ENCODE measurements at places on chromosomes 11 and 22.

GRCh38 chr22:39220890-39221850 lies 23.6 kb downstream of the PDGFB start:
- no peak for DNase-seq

GRCh38 chr22:50469377-50470305 lies 5.2 kb downstream of the SBF1 start:
- peak; percentile 86 for DNase-seq

GRCh38 chr22:37552524-37553163 lies 7.6 kb upstream of the CDC42EP1 start:
- no peak for DNase-seq

GRCh38 chr11:47391711-47392432 lies 13.5 kb upstream of the SPI1 start:
- no peak for DNase-seq

- no peak for DNase-seq
These were observed 341.5 kb downstream of the CASP12 start for GRCh38 chr11:104556606-104557301.

DNA sequence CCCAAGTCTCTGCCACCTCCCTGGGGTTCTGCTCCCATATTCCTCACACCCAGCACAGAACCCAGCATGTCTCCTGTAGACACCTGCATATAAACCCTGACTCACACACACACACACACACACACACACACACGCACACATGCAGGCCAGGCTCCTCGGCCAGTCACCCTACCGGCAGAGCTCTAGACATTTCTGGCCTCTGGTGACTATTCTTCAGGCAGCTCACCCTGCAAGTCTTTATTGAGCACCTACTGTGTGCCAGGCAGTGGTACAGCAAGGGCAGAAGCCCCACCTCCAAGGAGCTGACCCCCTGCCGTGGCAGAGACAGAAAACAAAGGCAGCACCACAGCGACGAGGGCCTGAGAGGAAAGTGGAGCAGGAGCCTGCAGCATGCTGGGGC lies 50.3 kb downstream of the CDKN1C start:
- DNase-seq: no peak

- DNase-seq: no peak
These were observed 630 bp downstream of the CASP4 start for GRCh38 chr11:104967534-104968354.

DNA sequence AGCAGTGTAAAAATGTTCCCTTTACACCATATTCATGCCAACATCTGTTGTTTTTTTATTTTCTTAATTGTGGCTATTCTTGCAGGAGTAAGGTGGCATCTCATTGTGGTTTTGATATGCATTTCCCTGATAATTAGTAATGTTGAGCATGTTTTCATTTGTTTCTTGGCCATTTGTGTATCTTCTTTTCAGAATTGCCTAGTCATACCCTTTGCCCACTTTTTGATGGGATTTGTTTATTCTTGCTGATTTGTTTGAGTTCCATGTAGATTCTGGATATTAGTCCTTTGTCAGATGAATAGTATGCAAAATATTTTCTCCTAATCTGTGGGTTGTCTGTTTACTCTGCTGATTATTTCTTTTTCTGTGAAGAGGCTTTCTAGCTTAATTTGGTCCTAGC lies 98.9 kb upstream of the SERPIND1 start:
- no peak for DNase-seq

GRCh38 chr11:130642994-130643393 lies 194.5 kb downstream of the ADAMTS15 start:
- DNase-seq: no peak

Measured in effector CD8-positive, alpha-beta T cell (primary cell).